ENCODE measurements at places on chromosomes 2 and 18.

DNA sequence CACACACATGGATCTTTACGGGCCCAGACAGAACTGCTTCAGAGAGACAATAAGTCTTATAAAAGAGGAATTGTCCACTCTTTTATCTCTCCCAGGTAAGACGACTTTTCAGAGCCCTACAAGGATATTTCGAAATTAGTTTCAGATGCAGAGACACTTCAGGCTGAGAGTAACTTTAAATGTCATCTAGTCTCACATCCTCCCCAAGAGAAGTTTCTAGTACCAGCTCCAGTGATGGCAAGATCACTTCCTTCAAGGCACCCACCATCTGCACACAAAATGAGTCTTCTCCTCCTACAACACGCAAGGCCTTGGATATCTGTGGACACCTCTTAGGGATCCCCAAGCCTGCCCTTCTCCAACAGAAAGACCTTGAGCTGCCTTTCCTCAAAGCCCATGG, 39.0 kb upstream of the KLHL29 start:
- DNase-seq: no peak

DNA sequence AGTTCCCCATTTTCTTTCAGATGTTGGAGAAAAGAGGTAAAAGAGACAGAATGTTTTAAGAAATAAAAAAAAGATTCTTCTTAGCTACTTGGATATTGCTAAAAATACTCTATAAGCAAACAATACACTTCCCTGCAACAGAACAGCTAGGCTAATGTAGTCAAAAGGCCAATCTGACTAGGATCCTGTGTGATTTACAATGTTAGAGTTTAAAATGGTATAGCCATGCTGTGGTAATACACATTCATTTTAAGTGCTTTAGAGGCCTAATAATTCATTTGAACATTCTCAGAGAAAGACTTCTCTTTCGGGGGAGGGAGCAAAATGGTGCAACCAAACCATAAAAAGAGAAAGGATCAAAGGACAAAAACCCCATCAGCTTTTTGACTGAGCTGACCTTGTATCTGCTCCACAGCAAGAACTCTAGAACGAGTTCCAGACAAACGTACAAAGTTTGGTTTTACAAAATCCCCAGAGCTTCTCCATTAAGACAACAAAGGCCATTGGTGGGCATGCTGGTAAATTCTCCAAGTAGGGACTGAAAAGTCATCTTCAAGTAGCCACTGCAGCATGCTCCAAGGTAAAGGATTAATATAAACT, 200.2 kb downstream of the STK39 start:
- DNase-seq: no peak

DNA sequence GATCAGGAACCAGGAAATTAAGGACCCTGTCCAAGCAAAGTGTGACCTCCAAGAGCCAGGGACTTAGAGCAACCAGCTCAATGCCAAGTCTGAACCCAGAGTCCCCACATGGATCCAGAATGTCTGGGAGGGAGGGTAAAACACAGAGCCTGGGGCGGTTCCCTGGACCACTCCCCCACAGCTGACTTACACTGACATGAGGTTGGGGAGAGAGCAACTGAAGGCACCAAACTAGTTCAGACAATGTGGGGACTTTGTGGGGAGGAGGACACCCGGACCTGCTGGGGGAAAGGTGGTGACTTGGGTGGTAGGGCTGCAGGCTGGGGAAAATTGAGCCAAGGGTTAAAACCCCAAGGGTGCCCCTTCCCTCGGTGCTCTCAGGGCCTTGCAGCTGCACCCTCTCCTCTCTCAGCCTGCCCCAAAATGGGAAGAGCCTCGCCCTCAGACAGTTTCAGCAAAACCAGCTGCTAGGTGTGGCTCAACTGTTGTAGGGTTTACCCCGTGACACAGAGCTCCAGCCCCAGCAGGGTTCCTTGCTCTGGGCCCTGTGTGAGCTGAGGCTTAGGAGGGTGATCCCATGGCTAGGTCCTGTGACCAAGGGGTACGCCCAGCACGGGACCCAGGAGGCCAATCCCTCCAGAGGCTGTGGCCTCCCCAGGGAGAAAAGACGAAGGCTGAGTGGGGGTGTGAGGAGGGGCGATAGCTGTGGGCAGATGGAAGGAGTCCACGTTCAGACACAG, 28.6 kb downstream of the MARCO start:
- no peak for DNase-seq

GRCh38 chr2:65043001-65043400, 13.2 kb upstream of the CEP68 start:
- DNase-seq: no peak

DNA sequence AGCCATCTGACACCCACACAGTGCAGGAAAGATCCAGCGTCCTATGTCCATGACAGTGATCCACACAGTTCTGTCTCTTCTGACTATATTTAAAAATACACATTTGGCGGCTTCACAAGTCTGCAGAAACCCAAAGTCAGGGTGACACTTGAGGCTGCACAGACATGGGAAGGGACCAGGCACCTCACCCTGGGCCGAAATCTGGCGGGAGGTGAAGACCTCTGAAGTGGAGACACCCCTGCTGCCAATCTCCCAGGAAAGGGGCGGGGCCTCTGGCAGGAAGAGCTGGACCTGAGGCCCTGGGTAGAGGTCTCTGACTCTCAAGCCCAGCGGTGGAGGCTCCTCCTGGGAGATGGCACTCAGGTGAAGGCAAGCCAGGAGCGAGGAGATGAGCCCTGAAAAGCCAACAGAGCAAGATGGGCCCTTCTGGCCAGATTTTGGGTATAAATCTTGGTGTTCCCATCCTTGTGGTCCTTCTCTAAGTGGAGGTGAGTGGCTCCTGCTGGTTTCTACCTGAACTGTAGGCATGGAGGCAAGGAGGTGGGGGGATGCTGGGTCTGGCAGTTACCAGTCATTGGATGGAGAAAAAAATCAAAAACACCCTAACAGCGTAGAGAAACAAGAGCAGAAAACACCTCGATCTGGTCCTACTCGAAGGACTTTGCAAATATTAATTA, 248.4 kb downstream of the HDAC4 start:
- DNase-seq: no peak
